Fibroblast of skin of scalp (primary cell): ENCODE measurements at places on chromosomes 11 and 22.

DNA sequence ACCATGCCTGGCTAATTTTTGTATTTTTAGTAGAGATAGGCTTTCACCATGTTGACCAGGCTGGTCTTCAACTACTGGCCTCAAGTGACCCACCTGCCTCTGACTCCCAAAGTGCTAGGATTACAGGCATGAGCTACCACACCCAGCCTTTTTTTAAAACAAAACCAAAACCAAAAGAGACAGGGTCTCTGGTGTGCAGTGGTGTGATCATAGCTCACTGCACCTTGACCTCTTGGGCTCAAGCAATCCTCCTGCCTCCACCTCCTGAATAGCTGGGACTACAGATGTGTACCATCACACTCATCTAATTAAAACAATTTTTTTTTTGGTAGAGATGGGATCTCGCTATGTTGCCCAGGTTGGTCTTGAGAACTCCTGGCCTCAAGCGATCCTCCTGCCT is 77.7 kb downstream of the PTPRJ start:
- DNase-seq: no peak

- DNase-seq: no peak
Observed at GRCh38 chr22:38454353-38455075, 485 bp downstream of the KCNJ4 start.

DNA sequence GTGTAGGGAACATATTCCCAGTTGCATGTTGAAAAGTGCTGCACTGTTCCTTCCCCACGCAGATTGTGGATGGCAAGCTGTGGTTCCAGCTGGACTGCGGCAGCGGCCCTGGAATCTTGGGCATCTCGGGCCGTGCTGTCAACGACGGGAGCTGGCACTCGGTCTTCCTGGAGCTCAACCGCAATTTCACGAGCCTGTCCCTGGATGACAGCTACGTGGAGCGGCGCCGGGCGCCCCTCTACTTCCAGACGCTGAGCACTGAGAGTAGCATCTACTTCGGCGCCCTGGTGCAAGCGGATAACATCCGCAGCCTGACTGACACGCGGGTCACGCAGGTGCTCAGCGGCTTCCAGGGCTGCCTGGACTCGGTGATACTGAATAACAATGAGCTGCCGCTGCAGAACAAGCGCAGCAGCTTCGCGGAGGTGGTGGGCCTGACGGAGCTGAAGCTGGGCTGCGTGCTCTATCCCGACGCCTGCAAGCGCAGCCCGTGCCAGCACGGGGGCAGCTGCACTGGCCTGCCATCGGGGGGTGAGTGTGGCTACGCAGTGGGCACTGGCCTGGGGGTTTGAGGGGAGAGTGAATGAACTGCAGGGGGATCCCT is 102.7 kb upstream of the MTNR1B start:
- no peak for DNase-seq

DNA sequence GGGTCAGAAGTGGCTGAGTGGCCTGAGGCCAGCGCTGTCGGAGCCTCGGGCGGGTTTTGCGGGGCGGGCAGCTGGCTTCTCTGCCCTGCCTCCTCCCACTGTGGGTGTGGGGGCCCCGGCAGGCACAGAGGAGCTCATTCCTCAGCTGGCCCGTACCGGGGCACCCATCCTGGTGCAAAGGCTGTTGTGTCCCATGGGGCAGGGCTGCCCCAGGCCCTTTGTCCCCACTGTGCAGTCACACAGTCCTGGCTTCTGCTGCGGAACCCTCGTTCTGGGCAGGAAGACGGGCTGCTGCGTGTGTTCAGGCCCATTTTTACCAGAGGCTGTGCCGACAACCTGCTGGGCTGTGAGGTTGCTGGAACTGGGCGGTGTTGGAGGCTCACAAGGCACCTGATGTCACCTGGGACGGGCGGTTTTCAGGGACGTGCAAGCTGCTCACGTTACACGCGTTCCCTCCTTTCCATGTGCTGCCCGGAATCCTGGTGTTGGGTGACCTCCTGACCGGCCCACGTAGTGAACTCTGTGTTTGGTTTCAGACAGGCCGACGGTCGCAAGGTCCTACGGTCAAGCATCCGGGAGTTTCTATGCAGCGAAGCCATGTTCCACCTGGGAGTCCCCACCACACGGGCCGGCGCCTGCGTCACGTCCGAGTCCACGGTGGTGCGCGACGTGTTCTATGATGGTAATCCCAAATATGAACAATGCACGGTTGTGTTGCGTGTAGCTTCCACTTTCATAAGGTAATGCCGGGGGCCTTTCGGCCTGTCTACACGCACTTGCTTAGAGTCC is 5.2 kb downstream of the SELENOO start:
- DNase-seq: no peak

- DNase-seq: peak; percentile 9
Observed at GRCh38 chr22:26466196-26466595, 17.4 kb downstream of the HPS4 start.

GRCh38 chr11:9015677-9016076 is 11.9 kb upstream of the NRIP3 start:
- DNase-seq: peak; percentile 75

- DNase-seq: no peak
Observed at GRCh38 chr11:96567667-96568066, 177.9 kb downstream of the JRKL start.

GRCh38 chr11:61161190-61162091 is at the start of gene VPS37C:
Gene VPS37C, minus strand, starts transcription at chr11:61161426. Its CDS starts 22,597 bp downstream, at chr11:61138829.
- peak; percentile 89 for DNase-seq

GRCh38 chr11:119874660-119875238 is 145.7 kb upstream of the NECTIN1 start:
- no peak for DNase-seq

GRCh38 chr11:105389952-105390351 is 219.9 kb upstream of the GRIA4 start:
- no peak for DNase-seq

DNA sequence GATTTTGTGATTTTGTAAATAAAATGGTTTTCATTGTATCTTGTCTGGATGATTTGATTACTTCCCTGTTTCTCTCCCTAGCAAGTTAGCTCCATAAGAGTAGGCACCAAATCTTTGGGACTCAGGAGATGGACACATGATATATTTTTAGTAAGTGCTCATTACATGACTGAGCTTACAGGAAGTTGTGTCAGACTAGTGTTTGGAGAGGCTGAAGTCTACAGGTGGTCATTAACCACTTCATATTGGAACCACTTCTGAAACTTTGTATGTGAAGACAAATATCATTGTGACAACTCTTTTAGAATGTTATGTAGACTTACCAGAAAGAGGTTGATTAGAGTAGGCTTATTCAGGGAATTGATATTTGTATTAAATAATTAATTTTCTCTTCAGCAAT is 19.1 kb downstream of the ARHGAP42 start:
- DNase-seq: no peak

DNA sequence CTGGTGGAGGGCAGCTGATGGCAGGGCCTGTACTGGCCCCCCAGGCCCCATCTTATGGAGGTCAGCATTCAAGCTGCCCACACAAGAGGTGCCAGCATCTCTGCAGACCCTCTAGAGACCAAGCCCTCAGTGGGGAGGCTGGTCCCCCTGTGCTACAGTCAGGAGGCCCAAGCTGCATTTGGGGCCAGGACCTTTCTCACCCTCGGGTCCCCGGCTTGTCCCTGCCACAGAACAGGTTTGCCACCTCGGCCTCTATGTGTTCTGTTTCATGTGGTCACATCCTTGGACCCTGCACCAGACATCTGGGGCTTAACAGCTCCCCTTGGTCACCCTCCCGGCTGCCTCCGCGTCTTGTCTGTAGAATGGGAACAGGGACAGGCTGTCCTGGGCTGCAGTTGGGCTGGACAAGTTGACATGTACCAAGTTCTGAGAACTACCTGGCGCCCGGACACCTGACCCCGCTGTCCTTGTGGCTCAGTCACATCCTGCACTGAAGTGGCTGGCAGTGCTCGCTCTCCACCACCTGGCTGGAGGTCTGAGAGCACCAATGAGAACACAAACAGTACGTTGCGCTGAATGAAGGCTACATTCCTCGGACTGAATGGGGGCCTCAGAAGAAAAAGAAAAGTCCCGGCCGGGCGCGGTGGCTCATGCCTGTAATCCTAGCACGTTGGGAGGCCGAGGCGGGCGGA is 2.7 kb upstream of the PLXNB2 start:
- no peak for DNase-seq

GRCh38 chr11:100816823-100817222 is 129.7 kb downstream of the ARHGAP42 start:
- no peak for DNase-seq

- no peak for DNase-seq
Observed at GRCh38 chr22:29988719-29989118, 91.5 kb upstream of the HORMAD2 start.

DNA sequence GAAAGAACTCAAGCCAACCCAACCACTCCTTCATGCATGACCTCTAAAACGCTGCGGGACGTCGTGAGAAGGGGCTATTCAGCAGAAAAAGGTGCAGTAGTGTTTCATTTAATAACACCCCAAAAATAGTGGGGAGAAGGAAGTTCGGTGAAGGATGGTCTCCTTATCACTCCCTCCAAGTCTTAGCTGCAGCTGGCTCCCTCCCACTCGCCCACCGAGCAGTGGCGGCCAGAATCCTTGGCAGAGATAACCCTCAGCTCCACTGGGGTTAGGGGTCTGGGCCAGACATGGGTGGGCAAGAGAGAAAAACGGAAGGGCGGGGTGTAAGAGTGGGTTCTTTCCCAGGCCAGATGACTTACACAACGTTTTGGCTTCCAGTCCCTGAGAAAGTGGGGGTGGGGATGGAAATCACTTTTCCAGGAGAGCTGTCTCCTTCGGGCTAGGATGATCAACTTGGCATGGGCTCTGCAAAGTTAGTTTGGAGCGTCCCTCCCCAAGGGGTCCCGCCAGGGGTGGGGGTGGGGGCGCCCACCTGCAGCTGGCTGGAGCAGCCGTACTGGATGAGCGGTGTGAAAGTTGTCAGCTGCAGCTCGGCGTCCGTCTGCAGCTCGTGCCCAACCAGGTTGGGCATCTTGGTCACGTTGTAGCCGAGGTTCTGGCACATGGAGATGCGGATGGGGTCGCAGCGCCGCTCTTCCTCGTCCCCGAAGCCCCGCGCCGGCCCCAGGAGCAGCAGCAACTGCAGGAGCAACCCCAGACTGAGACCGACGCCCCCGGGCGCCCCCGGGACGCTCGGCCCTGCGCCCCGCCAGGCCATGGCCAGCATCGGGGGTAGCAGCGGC is 705 bp downstream of the FZD4 start:
- DNase-seq: no peak

DNA sequence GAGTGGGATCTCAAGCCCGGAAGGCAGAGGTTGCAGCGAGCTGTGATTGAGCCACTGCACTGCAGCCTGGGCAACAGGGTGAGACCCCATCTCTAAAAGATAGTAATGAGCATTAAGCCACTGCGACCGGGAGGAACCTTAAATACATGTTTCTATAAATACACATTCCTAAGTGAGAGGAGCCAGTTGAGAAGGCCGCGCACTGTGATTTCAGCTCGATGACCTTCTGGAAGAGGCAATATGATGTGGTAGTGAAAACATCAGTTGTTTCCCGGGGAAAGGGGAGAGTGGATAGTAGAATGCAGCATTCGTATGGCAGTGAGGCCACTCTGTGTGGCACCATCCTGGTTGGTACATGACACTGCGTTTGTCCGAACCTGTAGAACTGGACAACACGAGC is 18.0 kb downstream of the PTDSS2 start:
- DNase-seq: no peak

- DNase-seq: no peak
Observed at GRCh38 chr11:72885749-72886609, 71.8 kb downstream of the ATG16L2 start.

- DNase-seq: no peak
Observed at GRCh38 chr11:23973244-23973643, 523.6 kb upstream of the LUZP2 start.

GRCh38 chr11:86673872-86674750 is 1.7 kb upstream of the ME3 start:
- DNase-seq: no peak

- no peak for DNase-seq
Observed at GRCh38 chr22:20645954-20646353, 128.0 kb upstream of the SERPIND1 start.

- no peak for DNase-seq
Observed at GRCh38 chr11:113168354-113169342, 145.7 kb upstream of the TTC12 start.
